ENCODE measurements at places on chromosomes 3 and 15.

GRCh38 chr3:53255423-53255774, 423 bp downstream of the TKT start:
- DNase-seq, result no peak

DNA sequence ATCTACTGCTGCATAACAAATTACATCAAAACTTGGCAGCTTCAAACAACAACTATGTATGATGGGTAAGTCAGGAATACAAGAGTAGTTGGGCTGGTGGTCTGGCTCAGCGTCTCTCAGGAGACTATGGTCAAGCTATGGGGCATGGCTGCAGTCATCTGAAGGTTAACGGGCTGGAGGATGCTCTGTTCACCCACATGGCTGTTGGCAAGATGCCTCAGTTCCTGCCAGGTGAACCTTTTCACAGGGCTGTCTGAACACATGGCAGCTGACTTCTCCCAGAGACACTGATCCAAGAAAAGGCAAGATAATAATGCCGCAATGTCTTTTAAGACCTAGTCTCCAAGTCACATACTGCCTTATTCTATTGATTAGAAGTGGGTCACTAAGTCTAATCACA, 63.7 kb downstream of the GPR176 start:
- DNase-seq, result no peak

DNA sequence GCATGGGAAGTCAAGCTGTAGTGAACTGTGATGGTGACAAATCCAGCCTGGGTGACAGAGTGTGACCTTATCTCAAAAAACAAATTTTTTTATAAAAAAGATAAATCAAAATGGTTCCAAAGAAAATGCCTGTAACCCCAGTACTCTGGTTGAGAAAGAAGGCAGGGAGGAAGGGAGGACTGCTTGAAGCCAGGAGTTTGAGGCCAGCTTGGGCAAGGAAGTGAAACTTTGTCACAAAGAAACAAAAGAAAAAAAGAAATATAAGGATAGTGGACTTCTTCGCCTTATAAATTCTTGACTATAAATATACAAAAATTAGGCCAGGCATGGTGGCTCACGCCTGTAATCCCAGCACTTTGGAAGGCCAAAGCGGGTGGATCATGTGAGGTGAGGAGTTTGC, 34.1 kb downstream of the SMARCC1 start:
- no peak for DNase-seq

GRCh38 chr3:44208086-44208485, 33.6 kb upstream of the TOPAZ1 start:
- peak; percentile 39 for DNase-seq

GRCh38 chr15:39699516-39700374, 82.9 kb downstream of the FSIP1 start:
- DNase-seq, result peak; percentile 61

GRCh38 chr3:99965077-99965476, 147.4 kb downstream of the CMSS1 start:
- DNase-seq, result no peak

- peak; percentile 80 for DNase-seq
Observed at GRCh38 chr15:98518823-98519561, 129.3 kb upstream of the IGF1R start.

DNA sequence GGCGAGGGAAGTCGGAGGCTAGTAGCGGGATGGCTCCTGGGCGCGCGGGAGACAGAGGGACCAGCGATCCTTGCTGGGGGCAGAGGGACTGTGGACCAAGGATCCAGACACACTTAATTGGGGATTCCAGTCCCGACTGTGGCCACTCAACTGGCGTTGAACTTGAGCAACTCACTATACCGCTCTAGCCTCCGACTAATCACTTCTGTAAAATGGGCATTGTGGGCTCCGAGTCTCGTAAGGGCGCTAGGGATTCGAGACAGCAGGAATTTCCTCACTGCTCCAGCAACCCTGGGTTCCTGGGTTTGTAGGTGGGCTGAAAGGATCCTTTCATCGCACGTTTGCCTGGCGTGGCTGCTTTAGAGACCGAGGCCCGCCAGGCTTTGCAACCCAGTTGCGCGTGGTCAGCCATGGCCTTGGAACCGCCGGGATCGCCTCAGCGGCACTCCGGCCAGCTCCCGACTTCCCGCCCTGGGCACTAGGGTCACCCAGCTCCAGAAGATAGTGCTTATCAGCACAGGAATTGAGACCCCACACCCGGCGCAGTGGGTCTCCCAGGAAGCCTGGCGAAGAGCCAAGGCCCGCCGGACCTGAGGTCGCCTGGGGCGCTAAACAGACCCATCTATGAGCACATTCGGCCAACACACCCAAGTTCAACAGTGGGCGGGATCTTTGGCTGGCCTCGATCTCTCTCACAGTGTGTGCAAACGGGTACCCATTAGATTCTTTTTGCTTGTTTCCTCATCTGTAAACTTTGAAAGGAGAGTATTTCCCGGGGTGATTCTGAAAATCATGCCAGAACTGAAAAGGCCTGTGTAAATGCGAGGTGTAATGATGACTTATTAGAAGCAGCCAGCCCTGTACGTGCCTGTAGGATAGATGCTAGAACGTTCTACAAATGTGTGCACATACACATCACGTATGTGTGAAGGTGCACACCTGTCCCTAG, 9.9 kb downstream of the FOXL2 start:
- DNase-seq, result no peak

- no peak for DNase-seq
Observed at GRCh38 chr15:75172284-75172820, 29.3 kb upstream of the C15orf39 start.

DNA sequence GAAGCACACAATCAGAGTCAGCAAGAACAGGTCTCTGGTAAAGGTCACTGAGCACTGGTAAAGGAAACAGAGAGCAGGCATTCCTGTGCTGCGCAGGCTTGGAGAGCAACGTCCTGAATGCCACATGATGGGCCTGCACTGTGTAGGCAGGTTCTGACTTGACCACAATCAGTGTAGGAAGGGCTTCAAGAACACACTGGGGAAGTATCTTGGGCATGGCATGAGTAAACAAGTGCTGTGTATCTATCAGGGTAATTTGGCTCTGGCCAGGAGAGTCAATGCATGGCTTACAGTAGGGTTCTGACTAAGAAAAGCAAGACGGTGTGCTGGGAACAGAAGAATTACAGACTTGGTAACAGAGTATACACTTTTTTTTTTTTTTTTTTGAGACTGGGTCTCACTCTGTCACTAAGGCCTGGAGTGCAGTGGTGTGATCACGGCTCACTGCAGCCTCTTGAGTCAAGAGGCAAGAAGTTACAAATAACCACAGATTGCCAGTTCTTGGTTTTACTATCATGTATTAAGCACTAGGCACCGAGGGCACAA, 30.6 kb downstream of the TBC1D2B start:
- DNase-seq, result no peak

DNA sequence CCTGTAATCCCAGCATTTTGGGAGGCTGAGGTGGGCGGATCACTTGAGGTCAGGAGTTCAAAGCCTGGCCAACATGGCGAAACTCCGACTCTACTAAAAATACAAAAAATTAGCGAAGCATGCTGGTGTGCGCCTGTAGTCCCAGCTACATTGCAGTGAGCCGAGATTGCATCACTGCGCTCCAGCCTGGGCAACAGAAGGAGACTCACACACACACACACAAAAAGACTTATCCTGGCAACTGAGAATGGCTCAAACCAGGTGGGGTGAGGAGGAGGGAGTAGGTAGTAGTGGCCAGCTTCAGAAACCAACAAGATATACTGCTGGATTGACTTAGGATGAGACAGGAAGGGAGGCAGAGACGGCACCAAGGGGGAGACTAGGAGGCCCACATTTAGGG, 53.4 kb upstream of the APEH start:
- DNase-seq, result no peak

DNA sequence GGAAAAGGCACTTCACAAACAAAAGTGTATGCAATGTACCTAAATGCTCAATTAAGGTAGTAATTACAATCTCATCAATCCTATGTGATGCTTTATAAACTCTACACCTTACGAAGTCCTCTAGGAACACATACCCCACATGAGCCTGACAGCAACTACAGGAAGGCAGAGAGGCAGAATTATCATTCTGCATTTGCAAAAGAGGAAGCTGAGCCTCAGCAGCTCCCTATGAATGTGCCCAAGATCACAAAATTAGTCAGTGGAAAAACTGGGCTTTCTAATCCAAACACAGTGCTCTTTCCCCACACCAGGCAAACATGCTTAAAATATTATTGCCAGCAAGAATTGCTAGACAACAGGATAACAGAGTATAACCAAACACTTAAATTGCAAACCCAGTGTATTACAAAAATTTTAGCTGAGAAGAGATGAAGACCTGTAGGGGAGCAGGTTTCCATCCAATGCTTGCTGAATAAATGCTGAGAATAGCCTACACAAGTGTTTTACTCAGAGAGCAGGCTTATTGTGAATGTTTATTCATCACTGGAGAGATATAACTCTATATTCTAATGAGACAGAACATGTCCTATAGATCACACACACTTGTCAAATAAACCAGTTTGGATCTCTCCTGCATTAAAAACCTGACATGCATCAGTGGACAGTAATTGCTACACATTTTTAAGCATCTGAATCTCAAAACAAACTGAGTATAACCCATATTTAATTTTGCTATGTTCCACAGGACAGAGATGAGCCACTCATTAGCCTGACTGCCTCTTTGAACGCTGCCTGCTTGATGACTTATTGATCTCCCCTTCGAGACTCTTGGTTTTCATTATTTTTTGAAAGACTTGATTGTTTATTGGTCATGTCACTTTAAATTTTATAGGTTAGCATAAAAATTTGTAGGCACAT, 62.2 kb downstream of the PLCH1 start:
- DNase-seq, result no peak

- DNase-seq, result no peak
Observed at GRCh38 chr3:77623500-77623899, 583.6 kb downstream of the ROBO2 start.

DNA sequence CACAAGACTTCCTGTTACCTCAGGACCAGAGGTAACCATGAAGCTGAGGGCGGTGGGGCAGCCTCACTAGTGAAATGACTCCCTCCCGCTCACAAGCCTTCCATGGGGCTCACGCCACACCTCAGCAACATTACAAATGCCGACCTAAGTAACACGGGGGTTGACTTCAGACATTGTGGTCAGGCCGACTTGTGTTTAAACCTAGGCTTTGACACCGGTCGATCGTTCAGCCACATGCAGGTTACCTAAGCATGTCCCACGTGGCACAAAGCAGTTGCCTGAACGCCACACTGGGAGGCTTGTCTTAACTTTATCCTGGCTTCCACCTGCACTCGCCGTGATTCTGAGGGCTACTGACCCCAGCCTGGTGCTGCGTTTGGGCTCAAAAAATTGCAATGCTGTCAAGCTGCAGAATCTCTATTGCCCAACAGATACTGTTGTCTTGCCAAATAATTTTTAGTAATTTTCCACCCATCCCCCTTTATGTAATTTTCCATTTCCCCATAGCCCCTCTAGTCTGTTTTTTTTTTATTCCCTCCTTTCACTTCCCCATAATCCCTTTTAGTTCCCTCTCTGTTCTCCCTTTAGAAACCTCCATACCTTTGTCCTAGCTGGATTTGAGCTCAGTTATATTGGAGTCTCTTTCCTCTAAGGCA, 158.6 kb upstream of the RGMA start:
- no peak for DNase-seq

GRCh38 chr3:178295292-178295912, 240.8 kb upstream of the KCNMB2 start:
- peak; percentile 96 for DNase-seq

- DNase-seq, result peak; percentile 38
Observed at GRCh38 chr15:64092864-64093626, 593 bp downstream of the CIAO2A start.

DNA sequence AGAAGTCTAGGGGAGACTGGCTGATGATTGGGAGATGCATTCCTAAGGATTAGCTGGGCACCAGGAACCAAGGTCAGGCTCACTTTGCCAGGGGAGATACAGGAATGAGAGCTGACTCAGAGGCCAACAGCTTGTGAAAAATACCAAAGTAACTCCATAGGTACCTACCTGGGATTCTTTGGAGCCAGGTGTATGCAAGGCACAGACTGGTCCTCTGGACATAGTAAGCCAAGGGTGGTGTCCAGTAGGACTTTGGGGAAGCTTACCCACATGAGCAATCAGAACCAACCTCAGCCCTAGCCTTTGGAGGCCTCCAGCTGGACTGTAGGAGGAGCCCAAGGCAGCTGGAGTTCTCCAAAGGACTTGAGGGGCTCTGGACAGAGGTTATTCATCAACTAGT, 47.5 kb downstream of the CRYGS start:
- no peak for DNase-seq

DNA sequence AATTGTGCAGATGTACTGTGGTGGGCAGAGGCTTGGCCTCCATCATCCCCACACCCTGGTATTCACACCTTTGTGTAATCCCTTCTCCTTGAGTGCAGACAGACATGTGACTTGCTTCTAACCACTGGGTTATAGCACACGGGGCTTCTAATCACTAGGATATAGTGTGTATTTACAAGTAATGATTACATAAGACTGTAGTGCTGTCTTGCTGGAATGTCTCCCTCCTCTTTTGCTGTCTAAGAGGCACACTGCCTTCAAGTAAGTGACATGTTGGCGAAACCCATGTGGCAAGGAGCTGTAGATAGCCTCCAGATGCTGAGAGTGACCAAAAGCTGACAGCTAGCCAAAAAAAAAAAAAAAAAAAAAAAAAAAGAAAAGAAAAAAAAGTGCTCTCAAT, 542.7 kb upstream of the MDFIC2 start:
- peak; percentile 26 for DNase-seq

DNA sequence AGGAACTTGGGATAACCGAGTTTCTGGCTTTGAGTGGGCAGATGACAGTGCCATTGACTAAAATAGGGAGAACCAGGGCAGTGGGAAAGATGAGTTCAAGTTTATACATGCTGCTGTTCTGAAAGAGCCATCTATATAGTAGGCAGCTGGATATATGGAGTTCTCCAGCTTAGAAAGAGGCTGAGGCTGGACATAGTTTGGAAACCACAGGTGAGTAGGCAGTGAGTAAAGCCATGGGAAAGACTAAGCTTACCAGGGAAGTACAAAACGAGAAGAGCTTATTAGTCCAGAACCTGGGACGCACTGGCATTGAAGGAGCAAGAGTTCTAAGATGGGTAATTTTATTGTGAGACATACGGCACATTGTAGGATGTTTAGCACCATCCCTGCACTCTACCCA, 54.2 kb downstream of the MSL2 start:
- no peak for DNase-seq

DNA sequence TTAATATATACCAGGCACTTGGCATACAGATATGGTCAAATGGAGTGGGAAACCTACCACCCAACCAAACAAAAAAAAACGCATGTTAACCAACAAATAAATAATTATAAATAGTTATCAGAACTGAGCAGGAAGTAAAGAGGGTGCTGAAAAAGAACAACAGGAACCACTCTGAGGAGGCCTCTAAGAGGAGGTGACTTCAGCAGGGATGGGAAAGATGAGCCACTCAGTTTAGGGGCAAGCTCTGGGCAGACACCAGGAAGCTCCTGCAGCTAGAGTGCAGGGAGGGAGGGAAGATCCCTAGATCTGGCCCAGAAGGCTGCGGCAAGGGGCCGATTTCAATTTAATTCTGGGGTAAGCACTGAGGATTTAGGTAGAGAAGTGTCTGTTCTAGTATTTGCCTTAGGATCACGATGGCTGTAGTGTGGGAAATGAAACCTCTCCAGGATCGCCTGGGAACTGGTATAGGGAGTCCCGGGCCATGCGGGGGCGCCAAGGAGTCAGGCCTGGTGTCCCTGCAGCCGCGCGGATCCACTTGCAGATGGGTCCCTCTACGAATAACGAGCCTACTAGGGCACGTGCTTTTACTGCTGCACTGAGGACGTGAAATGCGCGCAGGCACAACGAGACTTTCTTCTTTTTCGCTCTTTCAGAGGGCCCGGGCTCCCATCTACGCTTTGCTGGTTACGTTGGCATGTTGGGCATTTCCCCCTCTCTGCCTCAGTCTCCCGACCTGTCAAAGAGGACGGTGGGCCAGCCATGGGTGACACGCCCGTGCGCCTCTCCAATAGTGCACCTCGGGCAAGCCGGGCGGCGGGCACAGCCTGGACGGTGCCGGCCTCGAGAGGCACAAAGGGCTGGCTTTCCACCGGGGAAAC, 1.5 kb upstream of the LIMD1 start:
- DNase-seq, result peak; percentile 91
